ENCODE measurements at places on chromosomes 1 and 21.

DNA sequence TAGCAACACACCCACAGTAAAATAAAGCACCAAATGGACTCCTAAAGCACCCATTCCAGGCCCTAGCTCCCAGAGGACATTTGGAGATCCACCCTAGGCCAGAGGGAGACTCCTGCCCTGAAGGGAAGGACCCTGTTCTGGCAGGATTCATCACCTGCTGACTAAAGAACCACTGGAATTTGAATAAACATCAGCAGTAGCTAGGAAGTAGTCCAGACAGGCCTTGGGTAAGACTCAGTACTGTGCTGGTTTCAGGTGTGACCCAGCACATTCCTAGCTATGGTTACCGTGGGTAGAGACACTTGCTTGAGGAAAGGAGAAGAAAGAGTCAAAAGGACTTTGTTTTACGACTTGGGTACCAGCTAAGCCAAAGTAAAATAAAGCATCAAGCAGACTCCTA, 92.7 kb upstream of the LRRC7 start:
- DNase-seq = no peak

- no peak for DNase-seq
Observed at GRCh38 chr1:67041841-67042503, 12.0 kb downstream of the SLC35D1 start.

GRCh38 chr1:243575070-243575469, 275.0 kb downstream of the AKT3 start:
- DNase-seq = no peak

DNA sequence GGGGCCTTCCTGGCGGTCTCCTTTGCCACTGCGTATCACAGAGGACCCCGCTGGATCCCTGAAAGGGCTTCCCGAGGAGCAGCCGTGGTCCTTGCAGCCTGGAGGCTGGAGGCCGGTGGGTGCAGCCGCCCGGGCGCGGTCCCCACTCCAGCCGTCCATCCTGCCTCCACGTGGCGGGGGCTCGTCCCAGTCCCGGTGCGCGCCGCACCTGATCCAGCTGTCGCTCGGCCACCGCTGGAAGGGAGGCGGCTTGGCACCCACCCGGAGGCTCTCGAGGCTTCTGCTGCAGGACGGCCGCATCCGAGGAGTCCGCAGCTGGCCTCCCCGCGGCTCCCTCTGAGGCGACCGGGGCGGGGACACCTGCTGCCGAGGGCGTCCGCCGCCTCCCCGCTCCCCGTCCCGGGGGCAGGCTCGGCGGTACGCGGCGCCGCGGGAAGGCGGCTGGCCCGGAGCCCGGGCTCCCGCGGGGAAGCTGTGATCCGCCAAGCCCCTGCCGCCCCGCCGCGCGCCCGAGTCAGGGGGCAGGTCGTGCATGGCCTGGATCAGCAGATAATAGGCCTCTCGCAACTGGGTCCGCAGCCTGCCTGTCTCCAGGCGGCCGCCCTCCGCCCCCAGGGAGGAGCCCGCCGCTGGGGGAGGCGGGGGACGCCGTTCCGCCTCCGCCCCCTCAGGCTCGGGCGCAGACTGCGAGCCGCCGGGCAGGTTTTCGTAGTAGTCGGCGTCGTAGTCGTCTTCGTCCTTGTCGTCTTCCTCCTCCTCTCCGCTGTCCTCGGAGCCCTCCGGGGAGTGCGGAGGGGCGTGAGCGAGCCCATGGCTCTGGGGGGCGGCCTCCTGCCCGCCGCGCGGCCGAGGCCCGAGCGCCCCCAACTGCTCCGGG, at the start of gene SYDE2:
Gene SYDE2 (minus strand): TSS at position 554 of the 877 bp plus-strand sequence. CDS start 20 bp downstream, at position 534.
- DNase-seq = peak; percentile 79

GRCh38 chr21:37805266-37805665, 111.0 kb downstream of the KCNJ6 start:
- no peak for DNase-seq

DNA sequence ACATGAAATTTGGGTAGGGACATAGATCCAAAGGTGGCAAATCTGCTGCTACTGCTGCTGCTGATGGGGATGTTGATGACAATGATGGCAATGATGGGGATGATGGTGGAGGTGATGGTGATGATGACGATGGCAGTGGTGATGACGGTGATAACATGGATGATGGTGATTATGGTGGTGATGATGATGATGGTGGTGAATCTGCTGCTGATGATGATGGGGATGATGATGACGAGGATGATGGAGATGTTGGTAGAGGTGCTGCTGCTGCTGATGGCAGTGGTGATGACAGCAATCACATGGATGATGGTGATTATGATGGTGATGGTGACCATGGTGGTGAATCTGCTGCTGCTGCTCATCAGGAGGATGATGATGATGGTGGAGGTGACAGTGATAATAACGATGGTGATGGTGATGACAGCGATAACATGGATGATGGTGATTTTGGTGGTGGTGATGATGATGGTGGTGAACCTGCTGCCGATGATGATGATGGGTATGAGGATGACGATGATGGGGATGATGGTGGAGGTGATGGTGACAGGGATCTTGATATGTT, 341.0 kb upstream of the VAMP3 start:
- no peak for DNase-seq

DNA sequence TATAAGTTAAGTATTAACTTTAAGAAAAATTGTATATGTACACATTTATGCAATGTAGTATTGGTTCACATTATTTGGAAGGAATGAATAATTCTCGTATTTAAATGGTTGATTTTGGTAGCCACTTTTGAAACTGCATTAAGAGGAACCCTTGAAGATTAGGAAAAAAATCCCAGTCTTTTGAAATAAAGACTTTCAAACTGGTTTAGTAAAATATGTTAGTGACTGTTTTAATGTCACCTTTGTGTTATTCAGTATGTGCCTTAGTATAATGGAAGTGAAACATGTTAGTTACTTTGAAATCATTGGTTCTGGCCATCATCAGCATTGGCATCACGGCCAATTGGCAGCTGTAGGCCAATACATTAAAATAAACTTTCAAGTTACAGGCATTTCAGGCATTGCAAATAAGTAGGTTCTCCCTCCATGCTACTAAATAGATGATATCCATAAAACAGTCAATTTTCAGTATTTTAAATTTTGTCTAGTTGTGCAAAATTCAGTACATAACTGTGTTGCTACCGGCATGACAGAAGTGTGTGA, 4.4 kb downstream of the MIER1 start:
- DNase-seq = peak; percentile 43

Data from activated CD4-positive, alpha-beta T cell treated with anti-CD3 and anti-CD28 coated beads, Interleukin-2, Interleukin-6, amounts not matched to agents 100 ng/mL and 50 ng/mL, durations not matched to agents 16 hours and 8 hours (primary cell).